ENCODE measurements at places on chromosomes 7 and 10.

GRCh38 chr10:115710136-115710535 lies 562.9 kb downstream of the GFRA1 start:
- no peak for DNase-seq

DNA sequence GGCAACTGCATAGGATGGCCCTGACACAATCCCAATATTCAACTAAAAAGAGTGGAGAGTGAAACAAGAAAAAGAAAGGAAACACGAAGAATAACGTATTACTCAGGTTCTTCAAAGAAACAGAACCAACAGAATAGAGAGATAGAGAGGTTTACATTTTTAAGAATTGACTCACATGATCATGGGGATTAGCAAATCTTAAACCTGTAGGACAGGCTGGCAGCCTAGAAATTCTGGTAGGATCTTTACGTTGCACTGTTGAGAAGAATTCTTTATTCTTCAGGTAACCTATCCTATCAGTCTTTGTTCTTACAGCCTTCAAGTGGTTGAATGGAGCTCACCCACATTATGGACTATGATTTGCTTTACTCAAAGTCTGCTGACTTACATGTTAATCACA lies 103.9 kb downstream of the AASS start:
- no peak for DNase-seq

DNA sequence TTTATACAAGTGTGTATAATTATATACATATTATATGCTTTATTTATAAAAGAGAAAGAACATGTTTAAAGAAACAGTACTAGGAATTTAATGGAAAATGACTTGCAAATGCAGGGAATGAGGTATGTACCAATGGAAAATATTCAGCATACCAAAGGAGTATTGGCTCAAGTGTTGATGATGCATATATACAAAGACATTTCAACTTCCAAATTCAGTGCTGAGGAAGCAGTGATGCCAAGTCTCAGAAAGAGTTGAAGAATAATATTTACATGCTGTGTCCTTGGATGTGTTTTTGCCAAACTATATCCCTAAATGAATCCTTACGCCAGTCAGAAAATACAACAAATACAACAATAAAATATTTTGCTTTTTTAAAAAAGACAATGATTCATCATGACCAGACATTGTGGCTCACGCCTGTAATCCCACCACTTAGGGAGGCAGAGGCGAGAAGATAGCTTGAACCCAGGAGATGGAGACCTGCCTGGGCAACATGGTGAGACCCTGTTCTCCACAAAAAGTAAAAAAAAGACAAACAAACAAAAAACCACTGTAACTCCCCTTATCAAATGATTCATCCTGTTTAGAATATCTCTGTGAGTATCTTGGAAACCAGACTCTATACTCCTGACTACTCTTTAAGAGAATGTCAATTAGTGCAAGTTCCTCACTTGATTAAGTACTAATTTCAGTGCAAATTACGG lies 157.2 kb downstream of the CHRM2 start:
- DNase-seq: no peak

- no peak for DNase-seq
Measured at GRCh38 chr10:68118657-68119056, 9.4 kb downstream of the MYPN start.

GRCh38 chr10:70162151-70162891 lies 8.0 kb downstream of the SAR1A start:
- no peak for DNase-seq
